Activated CD8-positive, alpha-beta memory T cell treated with anti-CD3 and anti-CD28 coated beads for 1 hour (primary cell): ENCODE measurements at places on chromosomes 3 and 15.

- DNase-seq, result no peak
These were observed 55.5 kb downstream of the FNDC3B start for GRCh38 chr3:172094621-172095557.

- no peak for DNase-seq
These were observed 186.8 kb upstream of the CHRNA7 start for GRCh38 chr15:31843426-31844055.

DNA sequence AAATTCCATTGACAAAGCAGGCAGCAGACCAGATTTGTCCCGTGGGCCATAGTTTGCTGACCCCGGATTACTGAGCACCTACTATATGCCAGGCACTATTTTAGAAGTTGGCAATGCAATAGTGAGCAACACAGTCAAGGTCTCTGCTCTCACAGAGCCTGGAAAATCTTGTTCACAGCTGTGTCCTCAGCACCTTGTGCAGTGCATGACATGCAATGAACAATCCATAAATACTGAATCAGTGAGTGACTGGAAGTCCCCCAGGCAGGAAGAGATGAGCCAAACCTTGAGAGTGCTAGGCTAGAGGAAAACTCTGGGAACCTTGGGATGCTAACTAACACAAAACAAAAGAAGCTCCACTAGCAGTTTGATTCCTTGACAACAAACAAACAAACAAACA lies 14.4 kb downstream of the TM4SF1 start:
- DNase-seq, result no peak

DNA sequence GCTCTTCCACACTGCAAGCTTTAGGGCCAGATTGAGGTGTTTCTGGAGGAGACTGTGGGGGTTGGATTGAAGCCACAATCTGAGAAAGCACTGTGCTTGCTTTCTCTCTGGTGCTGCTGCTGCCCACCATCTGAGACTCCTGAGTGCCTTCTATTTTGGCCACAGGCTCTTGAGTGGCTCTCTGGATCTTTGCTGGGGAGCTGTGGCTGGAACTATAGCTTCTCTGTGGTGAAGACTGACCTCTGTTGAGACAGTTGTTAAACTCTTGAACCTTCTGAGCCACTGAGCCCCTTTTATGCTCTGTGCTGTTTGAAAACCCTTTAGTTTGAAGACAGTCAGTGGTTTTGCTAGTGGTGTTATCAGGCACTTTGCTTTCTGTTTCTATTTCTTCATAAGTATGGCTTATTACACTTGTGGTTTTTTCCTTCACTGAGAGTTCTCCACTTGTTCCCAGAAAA lies 108.7 kb upstream of the TSPAN3 start:
- DNase-seq, result no peak

- no peak for DNase-seq
These were observed 266.5 kb upstream of the CADM2 start for GRCh38 chr3:84692261-84692660.

- DNase-seq, result no peak
These were observed 809 bp downstream of the RBP1 start for GRCh38 chr3:139538733-139539132.

DNA sequence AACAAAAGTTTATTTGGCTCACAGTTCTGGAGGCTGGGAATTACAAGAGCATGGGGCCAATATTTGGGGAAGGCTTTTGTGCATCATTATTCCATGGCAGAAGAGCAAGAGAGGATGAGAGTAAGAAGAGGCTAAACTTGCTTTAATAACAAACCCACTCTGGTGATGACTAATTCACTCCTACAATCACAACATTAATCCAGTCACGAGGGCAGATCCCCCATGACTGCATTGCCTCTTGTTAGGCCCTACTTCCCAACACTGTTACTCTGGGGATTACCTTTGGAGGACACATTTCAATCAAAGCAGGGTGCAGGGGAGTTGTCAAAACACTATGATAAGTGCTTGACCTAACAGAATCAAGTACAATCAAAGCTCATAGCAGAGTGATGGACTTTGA lies 181.7 kb downstream of the BBX start:
- no peak for DNase-seq

GRCh38 chr15:66956672-66957430 lies 108.6 kb upstream of the SMAD3 start:
- no peak for DNase-seq
